Glutamatergic neuron (in vitro differentiated cells): ENCODE measurements at places on chromosomes 4 and X.

DNA sequence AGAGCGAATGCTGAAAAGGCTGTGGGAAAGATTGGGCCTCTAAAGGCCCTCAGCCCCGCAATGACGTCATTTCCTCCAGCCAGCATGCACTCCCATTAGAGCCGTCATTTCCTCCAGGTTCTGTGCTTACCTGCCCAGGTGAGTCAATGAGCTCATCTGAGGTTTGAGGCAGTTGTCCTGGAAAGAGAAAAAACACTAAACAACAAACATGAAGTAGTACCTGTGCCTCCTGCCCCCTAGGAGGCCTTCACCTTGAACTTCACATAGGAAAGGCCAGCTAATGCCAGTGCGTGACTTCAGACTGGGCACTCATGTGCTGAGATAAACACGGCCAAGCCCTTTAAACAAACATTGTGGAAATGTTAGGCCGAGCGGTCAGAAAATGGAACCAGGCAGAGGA, 55.9 kb downstream of the FHDC1 start:
- DNase-seq, result no peak

- DNase-seq, result no peak
These were observed 346.8 kb upstream of the TECRL start for GRCh38 chr4:64756016-64756415.

- DNase-seq, result no peak
These were observed 112.7 kb upstream of the PTPN13 start for GRCh38 chr4:86481440-86481839.

GRCh38 chr4:52628543-52628942, 30.6 kb downstream of the USP46 start:
- DNase-seq, result no peak

- DNase-seq, result no peak
These were observed 303.0 kb downstream of the EPHA5 start for GRCh38 chr4:65367306-65367705.

DNA sequence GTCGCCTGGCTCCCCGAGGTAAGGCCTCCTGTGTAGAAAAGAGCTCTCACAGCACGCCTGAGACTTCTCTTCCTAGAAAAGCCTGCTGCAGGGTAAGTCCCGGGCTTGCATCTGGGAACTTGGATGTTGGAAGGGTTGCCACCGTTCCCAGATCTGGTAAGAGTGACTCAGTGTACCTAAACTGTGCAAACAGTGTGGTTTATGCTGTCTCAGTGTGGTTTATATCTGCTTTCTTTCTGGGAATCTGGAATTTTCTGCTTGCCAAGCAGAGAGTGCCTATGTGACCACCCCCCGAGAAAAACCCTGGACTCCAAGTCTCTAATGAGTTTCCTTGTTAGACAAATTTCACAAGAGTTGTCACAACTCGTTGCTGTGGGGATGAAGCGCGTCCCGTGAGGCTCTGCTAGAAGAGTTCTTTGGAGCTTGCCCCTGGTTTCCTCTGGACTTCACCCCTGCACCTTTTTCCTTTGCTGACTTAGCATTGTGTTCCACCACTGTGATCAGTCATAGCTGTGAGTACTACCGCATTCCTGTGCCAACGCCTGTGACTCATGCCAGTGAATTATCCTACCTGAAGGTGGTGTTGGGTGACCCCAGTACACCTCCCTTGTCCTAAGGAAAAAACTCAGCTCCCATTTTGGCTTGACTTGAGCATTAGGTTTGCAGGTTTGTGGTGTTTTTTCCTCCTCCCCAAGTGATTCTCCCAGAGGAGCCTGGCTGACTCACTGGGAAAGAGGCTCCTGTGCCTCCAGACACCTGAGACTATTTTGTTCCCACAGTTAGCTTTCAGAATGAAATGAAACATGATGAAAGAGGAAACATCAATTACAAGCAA, 14.5 kb downstream of the SLC2A9 start:
- no peak for DNase-seq

- DNase-seq, result peak; percentile 45
These were observed 133.4 kb downstream of the ATG4A start for GRCh38 chrX:108224727-108225621.

- DNase-seq, result peak; percentile 44
These were observed 186.5 kb downstream of the MSL3 start for GRCh38 chrX:11944501-11944900.

DNA sequence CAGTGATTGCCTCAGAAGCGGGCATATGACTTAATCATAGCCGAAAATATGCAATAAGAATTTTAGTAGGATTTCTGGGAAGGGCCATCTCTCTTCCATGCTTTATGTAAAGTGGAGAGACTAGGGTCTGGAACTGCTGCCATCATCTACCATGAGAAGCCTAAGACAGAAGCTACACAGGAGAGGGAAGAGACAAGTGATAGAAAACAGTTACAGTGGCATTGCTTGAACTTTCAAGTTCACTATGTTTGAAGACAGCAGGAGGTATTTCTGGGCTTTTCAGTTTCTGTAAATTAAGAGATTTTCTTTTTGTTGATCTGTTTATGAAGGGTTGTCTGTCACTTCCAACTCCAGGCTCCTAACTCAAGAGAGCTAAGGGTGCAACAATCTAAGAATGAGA, 62.5 kb downstream of the ZNF330 start:
- no peak for DNase-seq

DNA sequence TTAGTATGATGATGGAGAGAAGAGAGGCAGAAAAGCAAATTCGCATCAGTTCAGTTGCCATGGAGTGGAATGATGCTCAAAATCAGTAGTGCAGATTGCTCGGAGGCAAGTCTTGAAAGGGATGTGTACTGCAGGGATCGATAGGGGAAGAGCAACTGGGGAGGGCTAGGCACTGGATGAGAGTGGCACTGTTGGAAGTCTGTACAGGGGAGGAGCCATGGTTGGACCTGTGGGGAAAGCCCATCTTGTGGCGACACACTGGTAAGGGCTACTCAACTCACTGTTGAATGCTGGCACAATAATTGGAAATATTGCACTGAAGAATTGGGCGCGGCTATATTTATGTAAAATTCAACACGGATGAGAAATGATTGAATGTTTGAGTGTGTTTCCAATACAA, 1.2 kb downstream of the RAB9B start:
- DNase-seq, result no peak

GRCh38 chr4:168475745-168476144, 4.5 kb downstream of the DDX60L start:
- peak; percentile 40 for DNase-seq

GRCh38 chr4:184165291-184165690, 52.4 kb downstream of the ENPP6 start:
- DNase-seq, result no peak

GRCh38 chr4:24312261-24312913, 272.0 kb downstream of the DHX15 start:
- no peak for DNase-seq

GRCh38 chrX:138748480-138748879, 37.0 kb upstream of the FGF13 start:
- DNase-seq, result no peak

DNA sequence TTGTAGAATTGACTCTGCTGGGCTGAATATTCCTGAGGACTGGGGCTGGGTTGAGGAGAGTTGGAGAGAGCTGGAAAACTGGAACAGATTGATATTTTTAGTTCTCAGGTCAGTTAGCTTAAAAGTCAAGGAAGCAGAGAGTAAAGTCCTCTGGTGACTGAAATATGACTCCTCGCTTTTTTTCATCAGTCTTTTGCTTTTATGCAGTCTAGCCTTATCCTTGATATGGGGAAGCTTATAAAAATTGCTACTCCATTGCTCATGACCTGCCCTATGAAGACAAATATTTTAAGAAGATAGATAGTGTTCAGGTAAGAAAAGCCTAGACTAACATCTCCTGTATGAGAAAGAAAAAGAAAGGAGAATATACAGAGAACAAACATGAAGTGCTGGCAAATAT, 152.7 kb downstream of the C4orf33 start:
- DNase-seq, result no peak

- no peak for DNase-seq
These were observed 7.9 kb upstream of the MBTPS2 start for GRCh38 chrX:21831496-21831895.

DNA sequence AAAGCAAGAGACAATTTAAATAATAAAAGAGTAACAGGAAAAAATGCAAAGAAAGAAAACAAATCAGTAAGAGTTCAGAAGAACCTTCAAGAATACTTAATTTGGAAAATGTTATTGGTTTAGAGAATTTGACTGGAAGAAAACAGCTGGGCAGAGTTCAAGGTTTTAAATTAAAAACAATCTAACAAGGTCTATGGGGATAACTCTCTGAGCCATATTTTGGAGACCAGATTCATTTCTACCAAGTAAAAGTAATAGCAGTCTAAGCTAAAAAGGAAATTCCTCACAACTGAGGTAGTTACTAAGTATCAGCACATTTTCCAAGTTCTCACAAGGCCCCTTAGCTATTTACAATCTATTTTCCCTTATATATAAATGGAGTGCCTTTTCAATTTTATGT, 82.4 kb upstream of the TFDP3 start:
- DNase-seq, result no peak

DNA sequence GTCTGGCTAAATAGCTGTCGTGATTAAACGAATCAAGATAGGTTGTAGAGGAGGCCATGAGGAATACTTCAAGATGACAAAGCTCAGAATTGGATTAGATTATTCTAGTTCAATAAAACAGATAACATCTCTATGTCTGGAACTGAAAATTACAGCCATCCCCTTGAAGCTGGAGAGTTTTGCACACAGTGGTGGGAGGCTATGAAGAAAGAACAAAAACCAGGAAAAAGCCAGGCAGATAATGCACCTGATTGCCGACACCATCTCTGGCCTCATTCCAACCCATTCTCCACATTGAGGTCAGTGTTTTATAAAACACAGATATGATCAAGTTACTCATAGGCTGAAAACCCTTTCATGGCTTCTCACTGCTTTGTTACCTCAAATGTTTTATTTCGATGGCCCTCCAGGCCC, 188.3 kb downstream of the RASL11B start:
- DNase-seq, result no peak

DNA sequence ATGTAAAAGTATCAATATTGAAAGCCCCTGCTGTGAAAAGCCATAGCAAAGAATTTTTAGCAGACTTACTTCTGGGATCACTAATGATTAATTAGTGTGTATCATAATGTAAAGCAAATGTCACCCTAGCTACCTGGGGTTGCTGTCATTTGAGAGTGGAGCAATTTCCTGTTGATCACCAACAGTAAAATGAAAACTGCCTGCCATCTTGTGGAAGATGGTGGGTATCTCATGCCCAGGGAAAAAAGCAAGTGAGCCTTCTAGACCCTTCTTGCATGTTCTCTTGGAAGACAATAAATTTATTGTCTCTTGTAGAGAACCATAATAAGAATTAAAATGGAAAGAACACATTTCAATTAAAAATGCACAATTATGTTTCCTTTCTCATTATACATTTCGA, 360.2 kb downstream of the ZIC3 start:
- no peak for DNase-seq

DNA sequence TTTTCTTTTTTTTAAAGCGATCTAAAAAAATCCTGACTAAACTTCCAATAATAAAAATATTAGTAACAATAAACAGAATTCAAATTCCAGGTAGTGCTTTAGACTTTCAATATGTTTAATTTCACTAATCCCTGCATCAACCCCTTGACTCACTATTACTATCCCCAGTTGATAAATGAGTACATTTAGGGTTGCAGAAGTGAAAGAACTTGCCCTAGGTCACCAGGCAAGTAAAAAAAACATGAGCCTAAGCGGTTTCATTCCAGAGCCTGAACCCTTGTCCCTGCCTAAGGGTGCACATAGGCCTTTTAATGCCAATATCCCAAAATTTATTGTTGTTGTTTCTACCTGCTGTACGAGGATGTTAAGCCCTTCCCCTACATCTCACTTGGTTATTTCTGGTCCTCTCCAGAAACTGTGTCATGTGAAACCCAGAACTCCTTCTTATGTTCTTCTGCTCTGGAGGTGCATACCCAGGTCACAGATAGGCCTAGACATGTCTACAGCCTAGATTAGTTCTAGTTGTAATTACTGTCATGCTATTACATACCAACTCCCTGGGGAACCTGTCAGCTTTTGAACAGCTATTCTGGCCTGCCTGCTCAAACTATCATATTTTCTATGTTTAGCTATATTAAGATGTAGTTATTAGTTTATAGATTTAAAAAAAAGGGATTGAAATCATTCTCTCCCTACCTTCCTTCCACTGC, 244.5 kb upstream of the PITX2 start:
- DNase-seq, result no peak
